ENCODE measurements at places on chromosomes 4 and X. TPM values are rescaled to one million over a fixed set of nuclear protein-coding genes. Genes with fewer than 3 reads are reported as not detected.

- DNase-seq: no peak
Observed at GRCh38 chrX:103309860-103310554, 783 bp downstream of the BEX2 start.

GDPD2 gene
- 0.13 TPM for total RNA-seq

PPBP gene
- total RNA-seq: not detected

LINC00632 gene
- 142 TPM for total RNA-seq

- no peak for DNase-seq
Observed at GRCh38 chr4:113899271-113900070, 80.0 kb downstream of the ARSJ start.

PFKFB1 gene
- 0.49 TPM for total RNA-seq

TMEM150C gene
- total RNA-seq: 10.5 TPM

MAGEA1 gene
- total RNA-seq: not detected

DNA sequence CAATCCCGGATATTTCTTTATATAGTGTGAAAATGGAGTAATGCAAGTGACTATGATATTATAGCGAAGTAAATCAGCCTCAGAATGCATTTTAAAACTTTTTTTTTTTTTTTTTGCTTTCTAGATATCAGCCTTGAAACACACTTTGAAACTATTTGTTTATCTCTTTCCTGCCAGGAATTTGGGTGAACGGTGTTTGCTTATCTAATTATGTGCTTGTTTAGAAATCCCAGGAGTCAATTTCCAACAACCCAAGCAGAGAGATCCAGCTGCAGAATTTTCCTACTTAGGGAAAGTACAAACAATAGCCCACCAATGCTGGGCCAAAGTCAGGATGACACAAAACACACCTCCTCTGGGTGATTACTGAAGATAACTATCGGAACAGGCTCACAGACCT is 958.8 kb downstream of the PCDH18 start:
- no peak for DNase-seq

SMS gene
- 161 TPM for total RNA-seq

GRCh38 chr4:148054275-148054674 is 322.4 kb downstream of the ARHGAP10 start:
- DNase-seq: no peak

Data from endothelial cell (in vitro differentiated cells).